ENCODE measurements at places on chromosomes 1 and 21. TPM values are rescaled to one million over a fixed set of nuclear protein-coding genes. Genes with fewer than 3 reads are reported as not detected.

Gene VCAM1
- 539 TPM for total RNA-seq

Gene LRRC3
- total RNA-seq = 1.4 TPM

GRCh38 chr1:117183112-117183511, 27.6 kb downstream of the VTCN1 start:
- DNase-seq = no peak

GRCh38 chr1:72724951-72725861, 442.9 kb upstream of the NEGR1 start:
- DNase-seq = no peak

DNA sequence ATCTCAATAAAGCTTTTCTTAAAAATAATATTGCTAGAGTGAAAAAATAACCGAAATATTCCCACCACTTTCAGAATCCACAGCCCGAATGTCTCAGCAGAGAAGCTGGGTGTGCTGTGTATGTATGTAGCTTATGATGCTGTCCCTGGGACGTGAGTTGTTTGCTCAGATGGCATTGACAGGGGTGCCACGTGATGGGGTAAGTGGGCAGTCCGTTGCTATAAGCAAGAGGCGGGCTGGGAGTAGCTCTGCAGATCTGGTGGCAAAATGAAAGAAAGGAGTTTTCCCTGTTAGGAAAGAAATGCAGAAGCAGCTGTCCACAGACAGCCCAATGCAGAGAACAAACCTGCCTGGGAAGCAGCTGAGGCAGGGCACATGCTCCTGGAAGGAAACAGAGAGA, 3.8 kb upstream of the FAM20B start:
- DNase-seq = no peak
